ENCODE measurements at places on chromosomes 7 and 10. TPM values are rescaled to one million over a fixed set of nuclear protein-coding genes. Genes with fewer than 3 reads are reported as not detected.

The MACC1 gene
- not detected for total RNA-seq

The PPP1R17 gene
- not detected for total RNA-seq

The EVX1 gene
- 0.13 TPM for total RNA-seq

The CPED1 gene
- total RNA-seq = not detected

The DNAJC30 gene
- total RNA-seq = 7.5 TPM

The SGMS1 gene
- total RNA-seq = 43.7 TPM

The SPDYE5 gene
- not detected for total RNA-seq

The MYH16 gene
- 0.39 TPM for total RNA-seq

The OR2A7 gene
- not detected for total RNA-seq

The WNT16 gene
- 1.2 TPM for total RNA-seq

The FGFR2 gene
- total RNA-seq = 0.43 TPM
